Activated CD8-positive, alpha-beta T cell treated with anti-CD3 and anti-CD28 coated beads, Interleukin-2, amount 10 ng/mL, durations not matched to agents 7 days and 5 days (primary cell): ENCODE measurements at places on chromosomes 7 and 10.
A peak's percentile ranks its signal among the peaks of the same experiment; 100 is the strongest.

- no peak for DNase-seq
Observed at GRCh38 chr7:158842486-158842885, 13.2 kb upstream of the ESYT2 start.

GRCh38 chr7:140334341-140335057, 63.8 kb downstream of the SLC37A3 start:
- DNase-seq: no peak

DNA sequence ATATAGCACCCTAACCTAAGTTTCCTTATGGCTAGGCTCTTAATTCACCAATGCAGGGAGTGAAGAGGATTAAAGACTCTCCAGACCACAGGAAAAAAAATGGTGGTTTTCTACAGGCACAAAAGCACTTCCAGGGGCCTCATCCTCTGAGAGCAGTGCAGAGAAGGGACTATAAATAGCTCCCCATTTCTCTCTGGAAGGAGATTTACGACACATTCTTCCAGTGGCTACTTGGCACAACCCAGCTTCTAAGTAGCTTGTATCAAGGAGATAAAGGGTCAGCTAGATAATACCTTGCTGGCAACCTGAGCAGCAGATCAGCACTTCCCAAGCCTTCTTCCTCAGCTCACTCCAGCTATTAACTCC, 73.5 kb downstream of the CRPPA start:
- DNase-seq: no peak

DNA sequence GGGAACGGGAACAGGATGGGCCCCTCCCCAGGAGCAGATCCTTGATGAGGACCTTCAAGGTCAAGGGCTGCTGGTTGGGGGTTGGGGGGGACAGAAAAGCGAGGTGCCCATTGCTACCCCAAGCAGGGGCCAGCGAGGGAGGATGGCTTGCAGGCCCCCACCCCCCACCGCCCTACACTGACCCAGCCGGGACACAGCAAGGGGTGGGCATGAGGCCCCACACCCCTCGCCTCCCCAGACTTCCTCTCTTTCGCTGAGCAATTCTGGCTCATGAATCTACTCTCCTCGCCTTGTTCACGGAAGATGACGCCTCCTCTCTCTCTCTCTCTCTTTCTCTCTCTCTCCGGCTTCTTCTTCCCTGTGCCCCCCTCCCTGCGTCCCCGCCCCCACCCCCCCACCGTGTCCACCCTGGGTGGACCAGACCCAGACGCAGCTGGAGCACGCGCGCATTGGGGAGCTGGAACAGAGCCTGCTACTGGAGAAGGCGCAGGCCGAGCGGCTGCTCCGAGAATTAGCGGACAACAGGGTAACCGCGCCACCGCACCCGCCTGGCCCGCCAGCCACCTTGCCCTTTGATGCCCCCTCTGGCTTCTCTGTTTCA, 81.1 kb upstream of the GTF2IRD1 start:
- DNase-seq: no peak

- DNase-seq: no peak
Observed at GRCh38 chr7:12583176-12583575, 12.7 kb downstream of the SCIN start.

DNA sequence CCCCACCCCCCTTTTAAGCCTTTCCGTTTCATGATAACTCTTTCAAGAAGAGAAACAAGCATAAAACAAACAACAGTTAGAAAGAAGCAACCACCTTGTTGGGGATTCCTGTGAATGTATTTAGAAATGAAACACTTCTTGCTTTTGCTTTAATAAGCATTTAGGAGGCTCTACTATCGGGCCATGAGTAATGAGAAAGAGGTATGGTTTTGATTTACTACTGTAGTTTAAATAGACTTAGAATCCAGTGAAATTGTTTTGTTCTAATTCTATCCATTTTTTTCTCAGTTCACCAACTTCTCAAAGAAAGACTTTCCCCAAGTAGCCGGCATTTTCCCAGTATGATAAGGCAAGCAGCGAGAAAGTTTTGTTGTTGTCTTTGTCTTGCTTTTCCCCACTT, 168.7 kb upstream of the HABP2 start:
- DNase-seq: no peak

DNA sequence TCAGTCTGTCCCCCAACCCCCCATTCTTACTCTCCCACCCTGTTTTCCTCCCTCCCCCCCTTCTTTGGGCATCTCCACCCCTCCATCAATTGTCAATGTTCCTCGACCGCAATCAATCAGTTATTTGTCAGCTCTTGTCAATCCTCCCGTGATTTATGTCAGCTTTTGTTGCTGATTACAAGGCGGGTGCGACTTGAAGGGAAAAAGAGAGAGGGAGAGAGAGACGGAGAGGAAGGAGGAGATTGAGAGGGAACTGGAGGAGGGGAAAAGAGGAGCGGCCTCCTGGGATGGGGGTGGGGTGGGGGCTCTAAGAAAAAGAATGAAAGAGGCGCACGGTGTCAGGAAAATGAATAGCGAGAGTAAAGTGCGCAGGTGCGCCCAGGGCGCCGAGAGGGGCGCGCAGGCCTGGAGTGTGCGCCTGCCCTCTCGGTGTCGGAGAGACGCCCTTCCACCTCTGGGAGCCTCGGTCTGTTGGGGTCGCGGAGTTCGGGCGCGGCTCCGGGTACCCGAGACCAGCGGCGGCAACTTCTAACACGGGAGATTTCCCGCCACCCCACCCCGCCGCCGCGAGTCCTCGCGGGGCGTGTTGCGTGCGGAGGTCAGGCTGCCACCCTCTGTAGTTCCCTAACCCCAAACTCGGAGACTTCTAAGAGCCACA, 1.1 kb upstream of the ZNF503 start:
- DNase-seq: no peak

DNA sequence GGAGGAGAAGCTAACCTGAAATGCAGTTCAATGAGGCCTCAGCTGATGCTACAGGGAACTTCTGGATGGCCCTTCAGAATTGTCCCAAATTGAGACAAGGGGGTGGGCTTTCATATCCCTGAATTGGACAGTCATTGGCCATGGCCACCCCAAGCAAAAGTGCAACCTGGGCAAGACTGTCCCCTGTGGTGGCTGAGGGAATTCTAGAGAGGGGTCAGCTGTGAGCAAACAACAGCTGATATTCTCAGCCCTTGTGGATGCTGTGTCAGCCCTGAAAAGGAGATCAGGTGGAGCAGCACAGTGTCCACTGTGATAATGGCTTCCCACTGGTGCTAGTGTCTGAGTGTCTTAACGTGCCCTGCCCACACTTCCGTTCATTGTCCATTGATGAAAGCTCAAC, 76.6 kb downstream of the SLC16A9 start:
- no peak for DNase-seq

GRCh38 chr10:8444630-8445029, 390.1 kb downstream of the GATA3 start:
- DNase-seq: peak; percentile 71

DNA sequence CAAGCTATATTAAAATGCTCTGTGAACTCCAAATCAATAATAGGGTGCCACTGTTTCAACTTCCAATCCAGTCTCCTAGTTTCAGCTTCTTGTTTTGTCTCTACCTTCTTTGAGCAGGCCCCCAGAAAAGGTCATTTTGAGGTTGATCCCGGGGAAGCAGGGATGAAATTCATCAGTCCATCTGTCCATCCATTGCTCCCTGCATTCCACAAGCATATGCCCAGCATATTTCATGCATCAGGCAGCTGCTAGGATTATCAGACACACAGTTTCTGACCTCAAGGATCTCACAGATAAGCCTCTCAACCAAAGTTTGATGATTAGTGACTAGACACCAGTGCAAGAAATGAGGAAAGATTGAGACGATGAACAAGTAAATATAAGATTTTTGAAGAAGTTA, 186.6 kb upstream of the PDE1C start:
- no peak for DNase-seq

DNA sequence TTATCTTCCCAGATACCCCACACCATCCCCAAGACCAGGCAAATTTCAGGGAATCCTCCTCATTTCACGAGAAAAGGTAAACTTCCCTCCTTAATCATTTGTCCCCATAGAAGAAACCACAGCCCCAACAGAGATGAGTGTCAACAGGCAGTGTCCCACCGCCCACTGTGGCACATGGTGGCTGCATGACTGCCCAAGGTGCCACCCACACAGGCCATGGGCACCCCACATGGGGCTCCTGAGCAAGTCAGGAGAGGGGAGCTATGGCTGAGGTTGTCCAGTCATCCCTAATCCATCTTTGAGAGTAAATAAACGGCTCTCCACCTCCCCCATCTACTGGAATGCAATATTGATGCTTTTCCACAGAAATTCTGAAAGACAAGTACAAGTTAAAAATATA, 44.1 kb downstream of the ANTXRL start:
- DNase-seq: no peak

GRCh38 chr10:91289305-91289704, 68.8 kb downstream of the PCGF5 start:
- DNase-seq: no peak

DNA sequence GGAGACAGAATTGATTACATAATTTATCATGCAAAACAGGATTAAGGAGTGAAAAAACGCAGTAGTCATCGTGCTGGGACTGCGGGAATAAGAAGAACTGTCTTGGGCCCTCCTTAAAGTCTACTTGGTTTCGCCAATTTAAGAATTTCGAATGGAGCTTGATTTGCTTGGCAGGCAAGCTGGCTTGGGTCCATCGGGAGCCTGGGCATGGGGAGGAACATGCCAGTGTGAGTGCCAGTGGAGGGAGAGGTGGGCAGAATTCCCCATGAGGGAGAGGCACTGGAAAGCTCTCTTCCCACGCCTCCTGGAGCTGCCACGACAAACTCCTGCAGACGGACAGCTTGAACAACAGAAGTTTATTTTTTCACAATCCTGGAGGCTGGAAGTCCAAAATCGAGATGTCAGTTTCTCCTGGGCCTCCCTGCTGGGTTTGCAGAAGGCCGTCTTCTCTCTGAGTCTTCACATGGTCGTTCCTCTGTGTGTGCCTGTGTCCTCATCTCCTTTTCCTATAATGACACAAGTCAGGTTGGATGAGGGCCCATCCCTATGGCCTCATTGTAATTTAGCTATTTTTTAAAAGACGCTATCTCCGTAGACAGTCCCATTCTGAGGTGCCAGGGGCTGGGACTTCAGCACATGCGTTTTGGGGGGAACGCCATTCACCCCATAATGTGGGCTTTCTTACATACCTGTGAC, 528.7 kb upstream of the DPP6 start:
- no peak for DNase-seq

GRCh38 chr10:132628966-132629900, 91.6 kb downstream of the INPP5A start:
- no peak for DNase-seq

GRCh38 chr7:115494529-115495147, 535.9 kb downstream of the TFEC start:
- no peak for DNase-seq

DNA sequence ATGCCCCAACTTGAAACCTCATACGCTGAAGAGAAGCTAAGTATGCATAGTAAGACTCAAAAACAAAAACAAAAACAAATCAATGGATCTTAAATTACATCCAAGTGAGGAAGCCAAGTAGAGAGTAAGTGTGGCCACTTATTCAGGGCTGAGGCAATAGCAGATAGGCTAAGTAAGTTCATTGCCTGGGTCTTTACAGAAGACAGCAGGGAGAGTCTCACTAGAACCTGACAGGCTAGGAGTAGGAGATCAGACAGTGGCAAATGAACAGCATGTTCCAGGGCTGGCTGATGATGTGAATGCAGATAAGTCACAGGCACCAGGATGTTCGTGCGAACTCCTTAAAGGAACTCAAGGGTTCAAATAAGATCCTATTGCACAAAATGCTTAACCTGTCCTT, 568.6 kb downstream of the KCNMA1 start:
- DNase-seq: no peak

GRCh38 chr7:96299496-96299895, 22.4 kb downstream of the SLC25A13 start:
- DNase-seq: no peak

- no peak for DNase-seq
Observed at GRCh38 chr10:5654218-5654755, 12.1 kb downstream of the ASB13 start.

GRCh38 chr10:77664008-77664407, 26.4 kb upstream of the KCNMA1 start:
- no peak for DNase-seq

DNA sequence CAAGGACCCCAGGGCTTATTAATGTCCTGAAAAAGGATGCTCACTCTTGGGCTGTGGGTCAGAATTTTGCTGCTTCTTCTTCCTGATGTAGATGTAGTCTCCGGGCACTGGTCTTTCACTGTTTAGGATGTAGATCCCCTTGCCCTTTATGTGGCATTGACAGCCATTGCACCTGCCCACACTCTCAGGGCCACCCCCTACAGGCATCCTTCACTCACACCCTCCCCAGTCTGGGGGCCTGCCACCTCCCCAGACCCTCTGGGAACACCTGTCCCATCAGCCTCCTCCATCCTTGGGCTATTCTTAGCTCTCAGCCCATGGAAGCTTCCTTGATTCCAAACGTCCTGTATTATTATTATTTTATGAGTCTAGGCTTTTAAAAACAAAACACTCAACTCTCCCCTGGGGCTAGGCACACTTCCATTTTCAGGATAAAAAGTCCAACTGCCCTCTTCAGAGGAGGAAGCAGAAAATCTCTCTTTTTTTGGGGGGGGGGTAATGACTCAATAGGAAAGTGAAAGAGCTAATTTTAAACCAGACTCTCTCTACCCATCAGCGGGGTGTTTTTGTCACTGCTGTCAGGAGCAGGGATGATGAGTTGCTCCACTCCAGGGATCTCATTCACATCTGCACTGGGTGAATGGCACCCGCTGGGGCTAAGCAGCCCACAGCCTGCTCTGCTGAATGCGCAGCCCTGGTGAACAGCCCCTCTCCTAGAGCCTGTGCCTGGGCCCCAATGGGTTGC, 11.5 kb upstream of the KLRG2 start:
- peak; percentile 51 for DNase-seq

- DNase-seq: no peak
Observed at GRCh38 chr7:47374538-47374937, 207.4 kb downstream of the TNS3 start.

- no peak for DNase-seq
Observed at GRCh38 chr7:116426428-116427156, 72.9 kb upstream of the CAV2 start.

GRCh38 chr7:106346678-106347217, 62.0 kb upstream of the NAMPT start:
- peak; percentile 82 for DNase-seq

DNA sequence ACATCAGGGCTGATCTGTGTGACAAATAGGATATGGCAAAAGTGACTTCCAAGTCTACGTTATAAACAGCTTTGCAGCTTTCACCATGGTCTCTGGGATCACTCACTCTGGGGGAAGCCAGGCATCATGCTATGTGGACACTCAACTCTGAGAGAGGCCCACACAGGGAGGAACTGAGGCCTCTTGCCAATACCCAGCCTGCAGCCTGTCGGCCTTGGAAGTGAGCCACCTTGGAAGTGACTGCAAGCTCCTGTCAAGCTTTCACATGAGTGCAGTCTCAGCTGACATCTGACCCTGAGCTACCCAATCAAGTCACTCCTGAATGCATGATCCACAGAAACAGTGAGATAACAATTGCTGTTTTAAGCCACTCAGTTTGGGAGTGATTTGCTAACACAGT, 56.5 kb downstream of the MMRN2 start:
- DNase-seq: no peak

- no peak for DNase-seq
Observed at GRCh38 chr7:111320133-111320532, 229.2 kb downstream of the LRRN3 start.
